ENCODE measurements at places on chromosomes 13 and 19.

DNA sequence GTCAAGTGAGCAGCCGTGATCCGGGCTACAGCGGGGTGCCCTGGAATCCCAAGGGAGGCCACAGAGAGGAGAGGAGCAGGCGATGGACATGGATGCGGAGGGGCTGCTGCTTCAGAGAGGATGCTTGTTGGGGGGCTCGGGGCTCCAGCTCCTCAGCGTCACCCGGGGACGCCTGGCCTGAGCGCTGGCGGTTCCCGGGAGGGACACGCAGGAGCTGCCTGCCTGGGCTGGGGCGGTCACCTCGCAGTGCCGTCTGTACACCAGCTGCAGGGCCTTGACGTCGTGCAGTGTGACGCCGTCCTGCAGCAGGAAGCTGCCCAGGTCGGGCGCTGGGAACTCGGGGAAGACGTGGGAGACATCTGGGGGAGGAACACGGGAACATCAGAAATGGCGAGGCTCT is 29.9 kb upstream of the RANBP3 start:
- no peak for DNase-seq

DNA sequence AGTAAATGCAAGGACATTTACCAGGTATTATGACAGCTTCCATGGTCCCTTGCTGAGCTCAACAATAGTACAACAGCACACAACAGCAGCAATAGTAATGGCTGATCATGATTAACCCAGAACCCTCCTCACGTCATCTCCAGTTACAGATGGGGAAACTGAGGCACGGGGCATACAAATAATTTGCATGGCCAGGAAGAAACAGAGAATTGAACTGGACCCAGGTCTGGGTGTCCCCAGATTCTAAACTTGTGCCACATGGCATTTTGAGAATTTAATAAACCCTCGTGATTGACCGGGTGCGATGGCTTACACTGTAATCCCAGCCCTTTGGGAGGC is 7.2 kb downstream of the MAST3 start:
- DNase-seq = no peak

- no peak for DNase-seq
These were observed 60.9 kb downstream of the ATP8A2 start for GRCh38 chr13:25432691-25433090.

GRCh38 chr13:109610517-109610916 is 175.9 kb downstream of the IRS2 start:
- DNase-seq = no peak
